Effector CD4-positive, alpha-beta T cell (primary cell): ENCODE measurements at places on chromosomes 5 and 9.

- no peak for DNase-seq
These were observed 30.7 kb upstream of the IL31RA start for GRCh38 chr5:55820488-55820887.

GRCh38 chr9:128895556-128895955 is 13.6 kb downstream of the LRRC8A start:
- no peak for DNase-seq

- no peak for DNase-seq
These were observed 72.5 kb upstream of the RASA1 start for GRCh38 chr5:87195104-87195591.

DNA sequence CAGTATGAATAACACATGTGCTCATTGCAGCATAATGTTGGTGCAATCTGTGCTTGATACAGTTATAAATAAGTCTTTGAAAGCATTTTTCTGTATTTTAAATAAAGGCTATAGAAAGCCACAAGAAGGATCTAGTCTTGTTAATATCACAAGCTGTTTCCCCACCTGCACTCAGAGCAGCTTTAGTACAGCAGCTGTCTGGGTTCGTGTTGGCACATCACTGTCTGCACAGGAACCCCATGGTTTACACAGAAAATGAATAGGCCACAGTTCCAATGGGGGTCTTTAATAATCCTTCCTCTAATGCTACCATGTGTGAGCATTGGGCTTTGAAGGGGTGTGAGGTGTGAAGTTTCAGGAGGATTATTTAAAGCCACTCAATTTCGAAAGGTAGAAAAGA is 2269.7 kb downstream of the MAT2B start:
- DNase-seq, result no peak

DNA sequence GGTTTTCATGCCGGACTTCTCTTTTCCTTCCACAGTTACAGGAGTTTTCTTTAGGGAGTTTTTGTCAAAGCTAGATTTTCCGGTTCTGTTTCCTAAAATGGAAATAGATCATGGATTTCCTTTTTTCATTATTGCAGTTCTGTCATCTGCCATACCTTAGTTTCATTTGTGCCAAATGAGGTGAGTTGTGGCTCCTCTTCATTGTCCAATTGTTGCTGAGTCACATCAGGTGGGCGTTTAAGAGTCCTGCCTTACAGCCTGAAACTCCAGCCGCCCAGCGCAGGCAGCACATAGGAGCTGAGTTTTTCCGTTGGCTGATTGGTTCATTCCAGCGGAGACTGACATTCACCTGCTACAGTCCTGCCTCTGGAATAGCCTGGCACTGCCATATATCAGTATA is 14.1 kb downstream of the SLC25A25 start:
- DNase-seq, result no peak

GRCh38 chr5:102216678-102217077 is 79.4 kb downstream of the SLCO4C1 start:
- DNase-seq, result no peak

DNA sequence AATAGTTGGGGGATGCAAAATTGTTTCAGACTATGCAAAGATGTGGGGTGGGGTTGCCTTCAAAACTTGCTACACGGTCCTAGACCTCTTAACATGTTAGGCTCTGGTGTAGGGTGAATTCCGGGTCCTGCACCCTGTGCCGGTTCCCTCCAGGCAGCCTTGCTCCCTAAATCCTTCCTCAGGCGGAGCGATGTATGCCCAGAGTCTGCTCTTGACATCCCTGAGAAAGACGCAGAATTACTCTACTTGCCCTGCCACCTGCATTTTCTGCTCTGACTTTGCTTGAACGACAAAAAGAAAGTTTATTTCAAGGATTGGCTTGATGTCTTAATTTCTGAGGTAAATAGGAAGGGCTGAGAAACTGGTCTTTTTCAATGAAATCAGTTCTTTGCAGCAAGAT is 691 bp downstream of the THBS4 start:
- DNase-seq, result no peak

GRCh38 chr9:104986096-104986495 is 58.1 kb upstream of the ABCA1 start:
- no peak for DNase-seq

DNA sequence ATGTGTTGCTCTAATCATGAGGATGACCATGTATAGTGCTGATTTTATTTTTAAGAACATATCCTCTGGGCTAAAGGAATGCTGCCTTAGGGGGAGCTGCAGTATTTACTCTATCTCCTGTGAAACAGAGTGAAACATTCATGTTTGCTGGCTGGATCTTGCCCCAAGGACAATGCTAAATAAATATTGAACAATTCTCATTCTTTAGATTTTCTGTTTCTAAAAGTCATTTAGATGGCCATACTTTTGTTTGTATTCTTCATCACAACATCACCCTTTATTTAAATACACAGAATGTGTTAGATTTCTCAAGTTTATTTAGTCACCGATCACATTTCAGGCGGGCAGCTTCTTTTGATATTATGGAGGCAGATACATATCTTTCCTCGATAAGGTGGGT is 103.3 kb downstream of the ARHGEF28 start:
- DNase-seq, result no peak

DNA sequence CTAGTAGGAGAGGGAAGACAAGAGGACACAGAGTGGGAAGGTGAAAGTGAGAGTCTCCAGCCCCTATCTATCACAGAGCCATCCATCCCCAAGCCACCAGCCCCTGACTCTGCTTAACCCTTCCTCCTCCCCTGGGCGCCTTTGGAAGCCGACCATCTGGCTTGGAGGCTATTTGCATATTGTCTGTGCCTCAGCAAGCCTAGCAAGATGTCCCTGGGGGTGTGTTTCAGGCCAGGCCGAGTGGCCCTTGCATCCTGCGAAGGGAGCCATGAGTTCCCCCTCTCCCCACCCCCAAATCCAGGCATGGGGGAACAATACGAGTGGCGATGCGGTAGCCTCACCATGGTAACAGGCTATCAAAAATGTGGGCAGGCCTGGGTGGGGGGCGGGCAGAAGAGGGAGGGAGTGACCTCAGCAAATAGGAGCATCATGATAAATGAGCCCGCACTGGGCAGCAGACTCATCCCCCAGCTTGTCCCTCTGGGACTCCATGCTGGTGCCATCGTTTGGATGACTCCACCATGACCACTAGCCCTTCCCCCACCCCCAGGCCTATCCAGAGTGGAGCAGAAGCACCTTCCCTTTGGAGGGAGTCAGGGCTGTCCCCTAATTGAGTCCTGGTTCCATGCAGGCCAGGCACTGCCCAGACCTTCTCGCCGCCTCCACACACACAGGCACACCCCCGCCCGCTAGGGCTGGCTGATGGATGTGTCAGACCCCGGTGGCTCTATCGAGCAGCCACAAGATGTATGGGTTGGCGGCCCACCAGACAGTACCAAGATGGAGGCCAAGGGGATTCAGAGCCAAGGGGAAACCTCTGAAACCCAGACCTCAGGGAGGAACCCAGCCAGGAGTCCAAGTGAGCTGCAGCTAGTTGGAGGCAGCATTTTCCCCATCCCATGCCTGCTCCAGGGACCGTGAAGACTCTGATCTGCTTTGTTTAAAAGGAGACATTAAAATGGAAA is 14.6 kb downstream of the URM1 start:
- DNase-seq, result no peak

- no peak for DNase-seq
These were observed at the start of gene NCS1 for GRCh38 chr9:130172161-130172857. Gene NCS1 (plus strand): TSS chr9:130172404. CDS start chr9:130172664, 260 bp downstream.

- no peak for DNase-seq
These were observed 171.6 kb upstream of the PPP1R2B start for GRCh38 chr5:156678484-156678883.

DNA sequence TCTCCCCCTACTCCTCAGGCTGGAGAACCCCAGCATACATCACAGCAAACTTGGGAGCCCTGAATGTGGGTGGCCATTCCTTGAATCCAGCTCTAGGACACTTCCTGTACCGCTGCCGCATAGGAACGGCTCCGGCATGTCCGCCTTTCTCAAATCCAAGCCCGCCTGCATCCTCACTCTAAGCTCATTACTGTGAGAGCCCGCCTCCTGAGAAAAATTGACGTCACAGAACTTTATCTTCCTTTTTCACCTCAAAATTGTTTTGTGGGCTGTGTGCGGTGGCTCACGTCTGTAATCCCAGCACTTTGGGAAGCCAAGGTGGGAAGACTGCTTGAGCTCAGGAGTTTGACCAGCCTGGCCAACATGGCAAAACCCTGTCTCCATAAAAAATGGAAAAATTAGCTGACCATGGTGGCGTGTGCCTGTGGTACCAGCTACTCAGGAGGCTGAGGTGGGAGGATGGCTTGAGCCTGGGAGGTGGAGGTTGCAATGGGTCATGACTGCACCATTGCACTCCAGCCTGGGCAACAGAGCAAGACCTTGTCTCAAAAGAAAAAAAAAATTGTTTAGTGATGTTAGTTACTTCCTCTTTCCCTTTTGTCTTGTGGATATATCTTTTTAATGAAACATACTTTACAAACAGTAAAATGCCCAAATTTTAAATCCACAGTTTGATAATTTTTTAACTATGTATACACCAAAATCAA is 22.8 kb downstream of the RNF44 start:
- DNase-seq, result no peak

- DNase-seq, result no peak
These were observed 163.7 kb downstream of the GAPVD1 start for GRCh38 chr9:125425170-125425897.

DNA sequence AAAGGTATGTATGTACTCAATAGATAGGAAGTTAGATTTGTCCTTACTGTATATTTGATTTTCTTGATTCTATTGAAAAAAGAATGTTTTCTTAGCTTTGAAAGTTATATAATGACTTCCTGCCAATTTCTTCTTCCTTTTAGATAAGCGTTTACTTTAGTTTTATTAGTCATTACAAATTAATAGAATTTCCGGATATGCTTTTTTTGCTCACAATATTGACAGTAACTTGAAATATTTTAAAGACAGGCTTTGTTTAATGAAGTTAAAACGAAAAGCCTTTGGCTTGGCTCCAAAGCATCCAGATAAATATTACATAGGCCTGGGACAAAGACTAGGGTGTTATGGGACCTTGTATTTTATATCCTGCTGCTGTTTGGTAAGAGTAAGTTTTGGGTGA is 49.5 kb downstream of the CWC27 start:
- no peak for DNase-seq

DNA sequence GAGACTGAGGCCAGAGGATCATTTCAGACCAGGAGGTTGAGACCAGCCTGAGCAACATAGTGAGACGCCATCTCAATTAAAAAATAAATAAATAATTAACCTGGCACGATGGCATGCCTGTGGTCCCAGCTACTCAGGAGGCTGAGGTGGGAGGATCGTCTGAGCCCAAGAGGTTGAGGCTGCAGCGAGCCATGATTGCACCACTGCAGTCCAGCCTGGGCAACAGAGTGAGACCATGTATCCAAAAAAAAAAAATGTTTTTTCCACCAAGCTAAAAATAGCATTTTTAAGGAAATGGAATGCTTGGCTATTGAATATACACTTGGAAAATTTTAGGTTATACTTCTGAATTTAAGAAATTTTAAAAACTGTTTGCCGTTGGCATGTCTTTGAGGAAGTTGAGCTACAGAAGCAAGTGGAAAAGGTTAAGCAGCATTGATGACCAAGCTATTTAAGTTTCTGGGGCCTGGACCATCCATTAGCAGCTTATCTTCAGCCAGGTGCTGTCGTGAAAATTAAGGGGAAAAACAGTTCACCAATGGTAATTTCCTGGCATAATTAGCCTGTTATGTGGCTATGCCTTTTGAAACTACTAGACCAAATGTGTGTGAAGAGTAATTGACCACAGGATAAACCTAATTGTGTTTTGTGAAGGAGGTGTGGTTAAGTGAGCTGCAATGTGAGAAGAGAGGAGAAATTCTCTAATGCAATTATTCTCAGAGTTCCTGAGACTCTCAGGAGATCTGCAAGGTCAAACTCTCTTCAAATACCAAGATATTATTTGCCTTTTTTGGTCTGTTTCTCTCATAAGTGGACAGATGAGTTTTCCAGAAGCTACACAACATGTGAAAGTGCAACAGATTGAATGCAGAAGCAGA is 21.0 kb downstream of the F2R start:
- DNase-seq, result no peak

DNA sequence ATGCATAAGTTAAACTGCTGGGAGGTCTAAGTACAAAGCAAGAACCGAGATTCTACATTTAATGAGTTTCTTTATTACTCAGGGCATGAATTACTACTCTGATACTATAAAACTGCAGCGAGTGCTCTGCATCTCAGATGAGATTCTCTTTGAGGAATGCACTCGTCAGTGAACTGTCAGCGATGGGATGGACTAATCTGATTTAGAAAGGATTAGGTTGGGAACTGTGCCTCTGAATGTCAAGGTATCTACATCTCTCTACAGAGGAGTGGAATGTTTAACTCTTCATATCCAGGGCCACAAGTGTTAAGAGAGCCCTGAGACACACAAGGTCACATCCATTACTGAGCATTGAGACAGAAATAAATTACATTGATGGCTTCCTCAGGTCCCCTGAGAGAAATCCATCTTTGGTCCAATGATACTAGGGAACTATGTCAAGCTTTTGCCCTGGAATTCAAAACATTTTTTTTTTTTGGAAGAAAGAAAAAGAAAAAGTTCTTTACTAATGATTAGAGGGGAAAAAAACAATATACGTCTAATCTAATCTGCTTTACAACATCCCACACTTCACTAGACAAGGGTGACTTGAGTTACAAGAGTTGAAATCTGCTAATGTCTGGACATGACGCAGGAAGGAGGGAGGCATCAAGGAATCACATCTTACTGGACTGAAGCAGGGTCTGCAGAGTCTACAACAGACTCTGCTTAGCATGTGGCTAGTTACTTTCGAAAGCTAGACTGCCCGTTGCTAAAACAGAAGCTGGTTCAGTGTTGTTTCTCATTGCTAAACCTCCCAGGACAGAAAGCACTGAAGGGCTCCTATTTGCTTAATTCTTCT is 270.0 kb upstream of the TLE4 start:
- no peak for DNase-seq

- DNase-seq, result no peak
These were observed 147.1 kb downstream of the ERCC6L2 start for GRCh38 chr9:96022445-96023051.

DNA sequence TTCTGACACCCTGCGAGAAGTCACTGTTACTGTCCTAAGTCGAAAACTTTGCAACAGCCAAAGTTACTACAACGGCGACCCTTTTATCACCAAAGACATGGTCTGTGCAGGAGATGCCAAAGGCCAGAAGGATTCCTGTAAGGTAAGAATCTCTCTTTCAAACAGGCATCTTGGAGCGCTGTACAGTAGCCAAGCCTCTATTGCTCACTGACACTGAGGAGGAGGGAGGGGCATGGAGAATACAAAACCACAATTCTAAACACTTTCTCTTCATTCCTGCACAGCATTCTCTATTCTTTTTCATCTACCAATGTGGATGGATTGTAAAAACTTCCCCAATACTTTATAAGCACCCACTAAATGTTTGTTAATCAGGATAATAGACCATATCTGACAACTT is 7.4 kb downstream of the GZMK start:
- DNase-seq, result no peak

DNA sequence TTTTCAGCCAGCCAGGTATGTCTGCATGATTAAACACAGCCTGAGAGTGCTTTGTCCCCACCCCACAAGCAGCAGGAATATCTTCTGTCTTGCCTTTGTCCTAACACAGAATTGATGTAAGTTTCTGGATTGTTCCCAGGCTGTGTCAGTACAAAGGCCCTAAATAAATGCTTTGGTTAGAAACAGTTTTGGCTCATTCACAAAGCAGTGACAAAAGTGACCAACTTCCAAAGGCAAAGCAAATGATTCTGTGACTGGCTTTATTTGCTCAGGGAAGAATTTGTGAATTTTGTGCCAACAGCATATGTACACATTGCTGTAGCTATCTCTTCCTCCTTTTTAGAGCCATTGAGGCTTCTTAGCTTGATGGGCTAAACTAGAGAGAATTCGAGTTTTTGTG is 133.7 kb downstream of the PLPPR1 start:
- DNase-seq, result no peak

GRCh38 chr9:37617832-37618231 is 25.4 kb upstream of the TOMM5 start:
- no peak for DNase-seq

- no peak for DNase-seq
These were observed 129.7 kb downstream of the CDC42SE2 start for GRCh38 chr5:131393498-131393968.
